ENCODE measurements at places on chromosomes 3 and 15.
A peak's percentile ranks its signal among the peaks of the same experiment; 100 is the strongest.

DNA sequence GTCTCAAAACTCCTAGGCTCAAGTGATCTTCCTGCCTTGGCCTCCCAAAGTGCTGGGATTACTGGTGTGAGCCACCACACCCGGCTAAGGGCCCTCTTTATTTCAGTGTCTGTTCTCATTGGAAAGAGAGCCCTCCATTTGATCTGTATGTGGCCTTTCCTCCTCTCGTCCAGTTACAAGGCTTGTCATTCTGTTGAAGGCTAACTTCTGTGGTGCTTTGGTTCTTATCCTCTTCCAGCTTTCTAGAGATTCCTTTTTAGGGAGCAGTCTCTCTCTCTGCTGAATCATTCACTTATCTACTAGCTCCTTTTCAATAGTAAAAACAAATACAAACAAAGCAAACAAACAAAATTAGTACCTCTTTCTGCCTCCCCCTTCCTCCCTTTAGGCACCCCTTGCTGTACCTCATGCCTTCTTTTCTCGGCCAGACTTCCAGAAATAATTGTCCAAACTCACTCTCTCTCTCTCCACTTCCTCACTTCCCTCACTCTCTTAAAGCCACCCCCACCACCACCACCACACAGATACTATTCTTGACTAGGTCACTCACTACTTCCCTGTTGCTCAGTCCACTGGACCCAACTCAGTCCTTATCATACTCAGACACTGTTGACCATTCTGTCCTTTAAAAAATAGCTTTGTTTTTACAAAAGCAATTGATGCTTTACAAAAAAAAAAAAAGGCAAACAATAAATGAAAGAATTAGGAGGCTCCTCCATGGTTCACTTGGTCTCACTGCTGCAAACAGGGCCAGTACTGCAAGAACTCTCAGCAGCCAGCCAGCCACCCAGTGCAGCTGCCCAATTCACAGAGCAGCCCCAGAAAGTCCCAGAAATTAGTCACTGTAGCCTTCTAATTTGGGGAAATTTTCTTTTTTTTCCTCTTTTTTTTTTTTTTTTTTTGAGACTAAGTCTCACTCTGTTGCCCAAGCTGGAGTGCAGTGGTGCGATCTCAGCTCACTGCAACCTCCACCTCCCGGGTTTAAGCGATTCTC, 31.7 kb upstream of the RAB11A start:
- no peak for DNase-seq

- DNase-seq: no peak
Measured at GRCh38 chr3:112931736-112932521, 43.0 kb downstream of the CD200R1 start.

GRCh38 chr3:35393901-35394799, 245.2 kb upstream of the ARPP21 start:
- DNase-seq: no peak

- DNase-seq: no peak
Measured at GRCh38 chr3:38816026-38816425, at the start of gene SCN10A. Gene SCN10A, minus strand, starts transcription at chr3:38816217. Its CDS starts 22,207 bp downstream, at chr3:38794010.

GRCh38 chr3:111616417-111617105, 21.4 kb upstream of the ZBED2 start:
- DNase-seq: peak; percentile 13

GRCh38 chr3:60199306-60199705, 1051.9 kb downstream of the FHIT start:
- no peak for DNase-seq

- no peak for DNase-seq
Measured at GRCh38 chr3:41317298-41317697, 118.0 kb downstream of the CTNNB1 start.

GRCh38 chr3:24765399-24765798, 270.7 kb upstream of the THRB start:
- DNase-seq: no peak

DNA sequence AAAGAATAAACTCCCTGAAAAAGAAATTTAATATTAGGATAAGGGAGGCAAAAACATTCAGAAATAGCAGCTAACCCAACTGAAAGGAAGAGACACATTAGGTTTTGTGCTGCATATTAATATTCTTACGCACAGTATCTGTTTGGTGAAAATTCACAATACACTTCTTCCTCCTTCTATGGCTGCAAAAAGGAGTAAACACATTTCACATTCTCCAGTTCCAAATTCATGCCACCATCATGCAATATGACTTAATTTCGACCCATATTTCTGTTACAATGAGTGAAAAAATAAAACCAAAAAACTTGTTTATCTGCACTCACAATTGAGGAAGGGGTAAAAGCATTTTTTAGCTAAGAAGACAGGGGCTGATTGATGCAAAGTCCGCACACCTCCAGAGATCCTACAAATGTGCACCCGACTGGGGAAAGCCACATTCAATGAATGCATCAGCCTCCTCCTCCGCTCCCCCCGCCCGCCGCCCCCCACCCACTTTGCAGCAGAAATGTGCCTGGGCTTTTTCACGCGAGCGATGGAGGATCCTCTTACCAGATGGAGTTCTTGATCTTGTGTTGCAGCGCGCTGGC, 1.0 kb downstream of the RFX7 start:
- peak; percentile 57 for DNase-seq

- no peak for DNase-seq
Measured at GRCh38 chr3:55118451-55118850, 190.6 kb upstream of the LRTM1 start.

DNA sequence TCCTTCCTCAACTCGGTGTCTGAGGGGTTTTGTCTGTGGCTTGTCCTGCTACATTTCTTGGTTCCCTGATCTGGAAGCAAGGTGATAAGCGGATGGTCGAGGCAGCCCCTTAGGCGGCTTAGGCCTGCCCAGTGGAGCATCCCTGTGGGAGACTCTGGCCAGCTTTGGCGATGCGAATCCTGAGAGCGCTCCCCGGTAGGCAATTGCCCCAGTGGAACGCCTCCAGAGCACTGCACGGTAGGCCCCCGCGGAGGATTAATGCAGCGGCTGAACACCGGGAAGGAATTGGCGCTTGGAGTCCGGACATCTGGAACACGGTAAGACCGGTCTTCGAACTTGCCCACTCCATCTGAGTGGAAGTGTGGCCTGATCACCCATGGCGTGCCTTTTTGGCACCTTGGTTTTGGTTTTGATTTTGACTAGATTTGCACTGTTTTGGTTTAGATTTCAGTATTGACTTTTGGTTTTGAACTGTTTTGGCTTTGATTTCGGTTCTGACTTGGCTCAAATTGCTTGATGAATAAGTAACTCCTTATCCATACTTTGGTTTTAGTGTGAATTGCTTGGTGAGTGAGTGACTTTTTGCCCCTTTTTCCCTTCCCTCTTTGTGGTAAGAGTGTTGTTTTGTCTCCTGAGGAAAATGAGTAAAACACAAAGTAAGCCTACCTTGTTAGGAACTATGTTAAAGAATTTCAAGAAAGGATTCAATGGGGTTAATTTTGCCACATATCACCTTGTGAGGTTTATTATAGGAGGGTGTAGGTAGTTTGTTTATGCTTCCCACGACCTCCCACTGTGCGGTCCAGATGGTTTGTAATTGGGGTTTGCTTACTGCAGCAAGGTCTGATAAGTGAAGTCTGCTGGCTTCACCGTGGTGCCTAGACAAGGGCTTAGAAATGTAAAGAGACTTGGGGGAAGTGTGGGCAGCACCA, 27.1 kb upstream of the GPR156 start:
- no peak for DNase-seq

DNA sequence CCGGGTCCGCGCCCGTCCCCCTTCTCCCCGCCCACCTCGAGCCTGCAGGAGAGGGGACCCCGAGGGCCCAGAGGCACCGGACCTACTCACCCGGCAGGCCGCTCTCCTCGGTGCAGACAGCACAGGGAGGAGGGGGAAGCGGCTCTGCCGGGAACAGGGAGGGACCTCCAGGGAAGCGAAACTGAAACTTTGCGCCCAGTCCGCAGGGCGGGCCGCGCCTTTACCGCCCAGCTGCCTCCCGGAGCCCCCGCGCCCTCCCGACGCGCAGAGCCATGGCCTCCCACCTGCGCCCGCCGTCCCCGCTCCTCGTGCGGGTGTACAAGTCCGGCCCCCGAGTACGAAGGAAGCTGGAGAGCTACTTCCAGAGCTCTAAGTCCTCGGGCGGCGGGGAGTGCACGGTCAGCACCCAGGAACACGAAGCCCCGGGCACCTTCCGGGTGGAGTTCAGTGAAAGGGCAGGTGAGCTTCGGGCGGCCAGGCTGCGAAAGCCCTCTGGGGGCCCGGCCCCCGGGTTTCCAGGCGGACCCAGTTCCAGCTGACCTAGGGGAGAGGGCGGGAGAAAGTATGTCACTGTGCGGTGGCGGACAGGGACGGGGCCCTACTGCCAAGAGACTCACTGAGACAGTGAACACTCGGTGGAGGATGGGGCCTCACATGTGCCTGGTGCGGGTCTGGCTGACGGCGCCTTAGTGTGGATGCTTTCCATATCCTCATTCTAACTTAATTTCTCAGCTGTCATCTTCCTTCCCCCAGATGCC, at the start of the genes DTX3L and PARP9:
Gene DTX3L, plus strand, starts transcription at position 184 of the 758 bp plus-strand sequence. Its CDS starts 89 bp downstream, at position 273.
Gene PARP9, minus strand, starts transcription at position 146 of the 758 bp plus-strand sequence. CDS start 4,680 bp downstream, outside the sequence.
- DNase-seq: peak; percentile 87

DNA sequence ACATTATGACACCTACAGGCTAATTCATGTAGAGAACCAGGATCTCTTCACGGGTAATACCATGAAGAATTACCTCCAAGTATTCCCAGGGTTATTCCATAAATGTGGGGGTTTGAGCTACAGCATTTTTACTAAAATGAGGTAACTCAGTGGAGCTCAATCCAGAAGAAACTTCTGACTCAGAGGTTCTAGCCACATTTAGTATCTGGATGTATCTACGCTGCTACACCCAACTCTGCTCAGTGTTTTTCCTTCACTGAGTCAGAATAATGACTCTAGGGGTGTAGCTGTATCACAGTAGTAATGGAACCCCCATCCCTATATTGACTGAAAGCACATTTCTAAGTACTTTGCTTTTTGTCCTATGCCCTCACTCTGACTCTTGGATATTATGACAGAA, 52.4 kb downstream of the COPS2 start:
- no peak for DNase-seq

GRCh38 chr3:111852540-111852939, 6.5 kb upstream of the PHLDB2 start:
- DNase-seq: no peak

GRCh38 chr3:129016720-129017483, 15.8 kb downstream of the EFCC1 start:
- DNase-seq: no peak

DNA sequence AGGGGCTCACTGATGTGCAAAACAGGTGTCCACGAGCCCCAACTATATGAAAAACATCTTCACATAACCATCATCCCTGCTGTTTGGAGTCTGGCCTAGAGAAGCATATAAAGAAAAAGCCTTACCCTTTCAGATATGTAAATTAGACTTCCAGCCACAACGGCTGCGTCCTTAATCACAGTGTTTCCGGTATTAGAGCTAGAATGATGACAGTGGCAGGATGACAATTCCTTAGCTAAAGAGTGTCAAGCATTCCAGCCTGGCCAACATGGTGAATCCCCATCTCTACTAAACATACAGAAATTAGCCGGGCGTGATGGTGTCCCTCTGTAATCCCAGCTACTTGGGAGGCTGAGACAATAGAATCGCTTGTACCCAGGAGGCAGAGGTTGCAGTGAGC, 19.5 kb upstream of the SAMD7 start:
- DNase-seq: peak; percentile 27

GRCh38 chr15:41558400-41559238, at the start of gene TYRO3:
Gene TYRO3, plus strand, starts transcription at chr15:41559212. Its CDS starts 46 bp downstream, at chr15:41559258.
- DNase-seq: peak; percentile 64

- no peak for DNase-seq
Measured at GRCh38 chr15:92989470-92989869, 89.3 kb downstream of the CHD2 start.

- no peak for DNase-seq
Measured at GRCh38 chr3:30124435-30125370, 481.7 kb upstream of the TGFBR2 start.

- DNase-seq: no peak
Measured at GRCh38 chr3:128800241-128801187, 74.5 kb downstream of the RAB7A start.

DNA sequence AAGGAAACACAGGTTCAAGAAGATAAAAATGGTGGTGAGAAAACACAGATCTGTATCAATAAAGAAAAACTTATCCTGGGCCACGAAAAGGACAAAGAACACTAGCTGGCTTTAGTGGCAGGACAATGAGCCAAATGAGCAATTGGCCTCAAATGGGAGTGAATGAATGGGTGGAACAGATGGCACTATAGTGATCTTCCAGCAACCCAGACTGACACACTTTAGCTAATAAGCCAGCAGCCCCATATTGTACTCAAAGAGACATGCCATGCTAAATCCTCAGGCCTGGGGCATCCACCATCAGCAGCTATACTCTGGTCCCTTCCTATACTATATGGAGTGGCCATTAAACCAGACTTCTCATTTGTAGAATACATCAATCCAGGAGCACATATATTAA, 60.0 kb upstream of the GADL1 start:
- no peak for DNase-seq

GRCh38 chr15:81752974-81753373, 292.8 kb downstream of the MEX3B start:
- DNase-seq: peak; percentile 37

GRCh38 chr3:123244128-123244527, 42.4 kb downstream of the SEC22A start:
- DNase-seq: peak; percentile 44

- no peak for DNase-seq
Measured at GRCh38 chr15:85692873-85693272, 101.9 kb downstream of the KLHL25 start.

DNA sequence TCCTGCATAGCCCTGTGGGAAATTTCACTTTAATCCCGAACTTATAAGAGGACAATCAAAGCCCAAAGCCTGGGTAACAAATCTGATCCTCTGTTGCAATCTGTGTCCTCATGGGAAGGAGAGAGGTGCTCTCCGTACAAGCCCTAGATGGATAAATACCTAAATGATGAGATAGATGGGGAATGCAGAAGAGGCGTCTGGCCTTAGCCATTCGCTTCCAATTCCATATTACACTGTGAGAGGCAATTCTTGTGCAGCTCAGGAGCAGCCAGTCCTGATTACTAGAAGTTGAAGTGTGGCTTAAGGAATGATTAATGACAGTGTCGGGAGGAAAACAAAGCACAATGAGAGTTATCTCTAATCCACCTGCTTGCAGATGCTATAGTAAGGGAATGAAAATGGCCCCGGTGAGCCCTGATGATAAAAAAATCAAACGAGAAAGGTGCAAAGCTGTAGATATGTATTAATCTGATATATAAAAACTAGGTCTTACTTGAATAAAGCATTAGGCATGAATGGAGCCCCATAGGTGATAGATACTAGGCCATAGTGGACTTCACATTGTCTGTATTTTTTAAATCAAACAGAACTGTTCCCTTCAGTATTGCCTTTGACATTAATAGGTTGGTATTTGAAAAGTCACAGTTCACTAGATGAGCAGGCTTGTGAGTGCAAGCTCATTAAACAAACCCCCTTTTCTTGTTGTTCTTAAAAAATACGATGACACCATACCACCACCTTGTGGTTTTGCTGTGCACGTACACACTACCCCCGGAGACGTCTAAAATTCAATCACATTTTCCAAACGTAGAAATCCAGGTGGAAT, 54.2 kb upstream of the TMCO5A start:
- peak; percentile 0 for DNase-seq

GRCh38 chr15:47610736-47611135, 106.6 kb upstream of the SEMA6D start:
- DNase-seq: no peak

Measured in NCI-H146 (cell line).